Transverse colon (tissue), 4 donors: ENCODE measurements at places on chromosomes 3 and 15. TPM values are rescaled to one million over a fixed set of nuclear protein-coding genes. Genes with fewer than 3 reads are reported as not detected.

DNA sequence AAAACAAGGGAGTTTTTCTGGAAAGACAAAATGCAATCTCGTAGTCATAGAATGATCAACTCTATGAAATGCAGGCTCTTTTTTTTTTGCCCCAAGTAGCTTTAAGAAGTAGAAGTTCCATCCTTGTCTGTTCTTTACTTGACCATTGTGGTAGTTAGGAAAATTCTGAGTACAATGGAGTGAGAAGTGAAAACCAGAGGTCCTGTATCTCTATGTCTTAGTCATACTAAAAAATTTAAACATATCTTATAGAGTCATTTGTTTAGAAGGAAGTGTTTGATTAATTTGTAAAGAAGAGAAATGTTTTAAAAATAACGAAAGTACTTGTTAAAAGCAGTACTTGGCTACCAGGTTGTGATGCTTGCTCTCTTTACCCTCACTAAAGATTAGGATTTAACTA lies 52.4 kb downstream of the PRKCI start:
- DNase-seq, result no peak

Gene ARHGEF26
- total RNA-seq, result 13.3 TPM

DNA sequence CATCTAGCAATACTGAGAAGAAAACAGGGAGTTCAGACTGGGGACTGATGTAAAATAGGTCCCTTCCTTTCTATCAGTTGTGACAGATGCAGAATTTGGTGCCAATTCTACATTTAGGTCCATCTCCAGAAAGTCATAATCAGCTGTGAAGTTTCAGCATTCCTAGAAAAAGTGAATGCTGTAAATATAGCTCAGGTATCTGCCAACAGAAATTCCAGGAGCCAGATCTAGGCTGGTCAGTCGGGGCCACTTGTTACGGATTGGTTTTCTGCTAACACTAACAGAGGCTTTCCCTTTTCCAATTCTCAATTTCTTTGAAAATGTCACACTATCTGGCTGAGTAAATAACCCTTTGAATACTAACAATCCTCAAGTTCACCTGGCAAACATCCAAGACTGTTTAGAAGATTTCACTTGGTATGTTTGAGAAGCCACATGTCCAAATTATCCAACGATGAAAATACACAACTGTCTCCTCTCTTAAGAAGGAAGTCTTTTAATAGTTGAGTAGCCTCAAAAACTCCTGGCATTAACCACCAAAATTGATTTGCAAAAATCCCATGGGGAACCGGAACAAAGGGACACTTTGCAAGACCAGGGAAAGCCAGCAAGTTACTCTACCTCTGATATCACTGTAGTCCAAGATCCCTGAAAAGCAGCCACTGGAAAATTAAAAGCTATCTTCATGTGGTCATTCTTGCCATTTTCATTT lies 222.3 kb downstream of the ZMAT3 start:
- DNase-seq, result no peak

Gene KAT2B
- total RNA-seq, result 21.3 TPM

Gene C2CD4B
- total RNA-seq, result 29.9 TPM

DNA sequence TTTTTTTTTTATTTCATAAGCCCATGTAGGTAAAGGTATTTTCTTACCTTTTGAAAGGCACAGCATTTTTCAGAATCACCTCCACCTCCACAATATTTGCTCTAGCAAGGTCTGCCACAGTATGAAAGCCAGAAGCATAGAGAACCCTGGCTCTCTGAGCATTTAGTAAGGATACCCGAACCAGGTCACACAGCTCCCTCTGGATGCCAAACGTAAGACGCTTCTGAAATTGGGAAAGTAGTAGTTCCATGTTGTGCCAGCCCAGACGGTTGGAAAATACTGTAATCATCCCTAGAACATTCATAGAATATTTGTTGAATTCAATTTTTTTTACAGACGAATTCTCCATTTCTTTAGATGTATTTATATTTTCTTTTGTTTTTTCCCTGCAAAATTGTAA lies 52.4 kb downstream of the POLQ start:
- DNase-seq, result no peak

- DNase-seq, result no peak
Measured at GRCh38 chr3:139044366-139045210, at the start of gene PRR23C. PRR23C (minus strand) TSS chr3:139044892; CDS start chr3:139044620, 272 bp downstream.

GRCh38 chr3:149437710-149438109 lies 36.8 kb upstream of the TM4SF4 start:
- DNase-seq, result peak; percentile 13
